Bone marrow (tissue), 2 donors: ENCODE measurements at places on chromosomes 7 and 10.
A peak's percentile ranks its signal among the peaks of the same experiment; 100 is the strongest.

DNA sequence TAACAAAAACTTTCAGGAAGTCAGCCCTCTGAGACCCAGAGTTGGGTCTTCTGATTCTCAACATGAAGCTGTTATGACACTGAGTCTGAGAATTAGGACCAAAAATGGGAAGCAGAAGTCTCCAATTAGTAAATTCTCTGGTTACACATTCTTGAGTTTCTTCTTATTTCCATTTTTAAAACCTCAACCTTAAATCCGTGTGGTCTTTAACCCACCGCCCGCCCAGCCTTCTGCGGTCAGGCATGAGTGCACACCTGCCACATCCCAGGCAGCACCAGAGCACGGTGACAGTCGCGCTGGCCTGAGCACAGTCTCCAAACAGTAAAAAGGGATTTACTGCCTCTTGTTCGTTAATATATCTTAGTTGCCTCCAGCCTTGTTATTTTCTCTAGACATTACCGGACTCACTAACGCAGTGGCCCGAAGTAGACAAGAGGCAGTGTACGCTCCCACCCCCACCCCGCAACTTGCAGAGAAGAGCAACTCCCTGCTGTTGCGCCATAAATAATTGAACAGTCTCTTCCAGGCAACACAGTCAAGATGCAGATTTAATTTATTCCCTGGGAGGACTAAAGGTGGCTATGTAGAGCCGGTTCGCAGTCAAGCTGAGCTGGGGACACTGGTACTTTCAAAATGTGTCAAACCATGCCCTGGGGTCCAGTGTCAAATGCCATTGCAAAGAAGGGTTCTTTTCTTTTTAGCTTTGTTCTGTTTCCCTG lies 147.0 kb upstream of the CELF2 start:
- DNase-seq = no peak

DNA sequence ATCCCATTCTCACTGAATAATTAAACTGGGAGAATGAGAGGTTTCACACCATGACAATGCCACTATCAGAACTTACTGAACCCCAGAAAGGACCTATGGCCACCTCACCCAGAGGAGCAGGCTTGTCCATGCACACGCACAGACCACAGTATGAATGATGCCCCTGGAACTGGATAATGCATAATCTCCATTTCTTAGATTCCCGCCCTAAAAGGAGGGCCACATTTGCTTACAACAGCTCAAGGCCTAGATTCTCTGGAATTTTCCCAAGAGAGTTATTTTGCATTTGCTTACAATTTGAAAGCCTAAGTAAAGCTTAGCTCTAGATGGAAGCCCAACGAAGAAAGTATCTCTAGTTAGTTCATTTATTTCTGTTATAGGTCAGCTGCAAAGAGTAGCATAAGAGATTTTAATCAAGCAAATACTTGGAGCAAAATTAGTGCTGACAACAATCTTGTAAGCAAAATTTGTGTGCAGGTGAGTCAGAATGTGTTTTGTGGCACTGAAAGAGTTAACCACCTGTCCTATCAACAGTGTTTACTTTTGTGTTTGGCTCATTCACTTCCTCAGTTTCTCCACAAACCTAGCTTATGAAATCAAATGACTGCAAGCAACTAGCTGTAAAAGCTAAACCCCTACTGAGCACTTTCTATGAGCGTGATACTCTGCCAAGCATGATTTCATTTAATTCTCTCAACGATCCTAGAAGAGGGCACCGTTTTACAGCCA lies 32.1 kb downstream of the ELMO1 start:
- DNase-seq = no peak

DNA sequence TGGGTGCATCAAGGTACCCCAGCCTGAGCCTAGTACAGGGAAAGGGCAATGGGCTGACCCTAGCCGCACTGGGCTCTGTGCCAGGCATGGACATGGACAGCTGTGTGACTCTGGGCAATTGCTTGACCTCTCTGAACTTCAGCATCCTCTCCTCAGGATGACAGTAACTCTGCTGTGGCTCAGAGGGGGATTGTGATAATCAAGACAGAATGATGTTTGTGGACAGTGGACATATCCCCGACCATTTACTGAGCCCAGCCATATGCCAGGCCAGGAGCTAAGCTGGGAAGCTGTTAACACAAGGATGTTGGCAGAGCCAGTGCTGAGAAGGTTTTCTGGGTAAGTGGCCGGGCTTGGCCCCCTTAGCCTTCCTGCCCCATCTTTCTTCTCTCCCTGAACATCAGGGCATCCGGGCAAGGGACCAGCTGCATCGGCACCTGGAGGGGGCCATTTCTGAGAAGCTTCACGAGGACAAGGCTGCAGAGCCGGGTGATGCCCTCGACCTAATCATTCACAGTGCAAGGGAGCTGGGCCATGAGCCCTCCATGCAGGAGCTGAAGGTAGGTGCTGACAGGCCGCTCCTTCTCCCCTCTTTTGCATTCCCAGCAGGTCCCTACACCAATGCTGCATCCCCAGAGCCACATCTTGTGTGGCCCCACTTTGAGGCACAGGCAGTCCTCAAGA lies 3.5 kb downstream of the CYP26C1 start:
- DNase-seq = no peak

GRCh38 chr10:30027057-30028005 lies 32.1 kb downstream of the JCAD start:
- peak; percentile 18 for DNase-seq

DNA sequence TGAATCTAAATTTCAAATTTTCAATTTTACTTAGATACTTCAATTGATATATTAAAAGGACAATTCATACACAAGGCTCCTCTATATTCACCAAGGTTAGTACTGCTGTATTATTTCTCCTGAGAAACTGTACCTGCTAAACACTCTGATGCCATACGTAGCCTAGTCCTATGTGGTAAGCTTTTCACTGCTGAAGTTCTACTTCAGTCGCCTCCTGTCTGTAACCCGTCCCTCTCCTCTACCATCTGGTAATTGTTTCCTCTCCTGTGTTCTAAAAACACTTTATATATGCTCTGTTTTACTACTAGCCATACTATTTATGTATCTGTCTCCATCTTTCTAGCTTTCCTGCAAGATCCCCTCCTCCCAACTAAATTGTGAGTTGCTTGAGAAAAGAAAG lies 20.2 kb downstream of the PDZD8 start:
- no peak for DNase-seq

DNA sequence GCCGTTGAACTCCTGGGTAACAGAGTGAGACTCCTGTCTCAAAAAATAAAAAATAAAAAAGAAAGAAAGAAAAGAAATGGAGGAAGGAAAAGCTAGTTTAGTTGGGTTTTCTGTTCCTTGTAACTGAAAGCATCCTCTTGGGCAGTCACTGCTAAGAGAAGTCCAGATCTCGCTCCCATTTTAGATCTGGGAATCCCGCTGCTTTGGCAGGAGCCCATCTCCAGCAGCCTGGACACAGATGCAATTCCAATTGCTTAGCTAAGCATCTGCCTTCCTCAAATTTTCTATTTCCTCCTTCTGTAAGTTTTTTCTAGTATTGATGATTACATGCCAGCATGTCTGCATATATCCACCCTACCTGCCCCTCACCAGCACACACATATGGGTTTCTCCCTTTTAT lies 54.1 kb downstream of the DENND2A start:
- no peak for DNase-seq

- DNase-seq = no peak
Measured at GRCh38 chr7:11104578-11104977, 130.9 kb downstream of the PHF14 start.

DNA sequence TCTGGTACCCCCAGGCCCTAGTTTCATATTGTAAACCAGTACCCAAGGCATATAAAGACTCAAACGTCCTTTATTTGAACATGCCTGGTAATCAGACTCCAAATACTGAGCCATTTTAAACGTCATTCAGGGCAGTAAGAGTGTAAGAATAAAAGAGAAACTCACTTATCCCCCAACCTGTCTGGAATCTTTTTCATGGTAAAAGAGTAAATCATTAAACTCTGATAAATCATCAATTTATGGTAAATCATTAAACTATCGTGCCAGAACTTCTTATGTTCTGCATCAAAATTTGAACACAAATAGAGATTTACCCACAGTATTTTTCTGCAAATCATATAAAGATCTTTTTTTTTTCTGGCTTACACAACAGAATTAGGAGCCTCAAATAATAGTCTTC lies 734.3 kb upstream of the POT1 start:
- no peak for DNase-seq

DNA sequence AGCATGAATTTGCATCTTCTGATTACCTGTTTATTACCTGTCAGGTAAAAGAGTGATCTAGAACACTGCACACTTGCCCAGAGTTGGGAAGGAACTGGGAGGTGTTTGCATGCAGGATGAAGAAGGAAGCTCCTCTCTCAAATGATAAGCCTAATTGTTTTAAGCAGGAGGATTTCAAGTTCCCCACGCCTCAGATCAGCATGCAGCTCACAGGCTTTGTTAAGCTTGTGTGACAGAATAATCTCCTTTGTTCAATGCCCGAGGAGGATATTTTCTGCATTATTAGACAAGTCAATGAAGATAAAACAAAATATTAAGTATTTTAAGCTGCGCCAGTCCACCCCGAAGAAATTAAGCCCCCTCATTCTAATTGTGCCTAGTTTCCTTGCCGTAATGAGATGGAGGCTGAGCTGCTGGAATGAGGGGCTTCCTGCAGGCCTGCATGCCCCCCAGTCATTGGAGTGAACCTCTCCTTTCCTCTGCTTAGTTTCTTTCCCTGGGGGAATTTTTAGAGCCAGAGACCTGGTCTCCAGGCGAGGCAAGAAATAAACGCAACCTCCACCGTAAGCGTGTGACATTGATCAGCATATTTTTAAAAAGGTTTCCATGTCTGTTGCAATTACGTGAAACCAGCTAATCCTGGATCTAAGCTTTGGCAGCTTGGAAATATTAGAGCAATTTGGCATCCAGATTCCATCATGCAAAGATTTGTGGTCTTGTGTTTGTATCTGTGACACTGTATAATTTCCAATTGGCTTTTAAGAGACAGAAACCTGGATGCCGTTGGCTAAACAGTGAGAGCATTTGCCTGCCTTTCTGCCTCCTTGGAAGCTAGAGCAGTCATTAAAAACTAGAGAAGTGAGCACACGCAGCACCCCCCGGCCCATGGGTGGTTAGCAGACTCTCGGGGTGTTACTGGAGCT lies 376.0 kb downstream of the GALNT17 start:
- DNase-seq = no peak

- peak; percentile 1 for DNase-seq
Measured at GRCh38 chr7:112452102-112452888, 2.0 kb downstream of the IFRD1 start.

DNA sequence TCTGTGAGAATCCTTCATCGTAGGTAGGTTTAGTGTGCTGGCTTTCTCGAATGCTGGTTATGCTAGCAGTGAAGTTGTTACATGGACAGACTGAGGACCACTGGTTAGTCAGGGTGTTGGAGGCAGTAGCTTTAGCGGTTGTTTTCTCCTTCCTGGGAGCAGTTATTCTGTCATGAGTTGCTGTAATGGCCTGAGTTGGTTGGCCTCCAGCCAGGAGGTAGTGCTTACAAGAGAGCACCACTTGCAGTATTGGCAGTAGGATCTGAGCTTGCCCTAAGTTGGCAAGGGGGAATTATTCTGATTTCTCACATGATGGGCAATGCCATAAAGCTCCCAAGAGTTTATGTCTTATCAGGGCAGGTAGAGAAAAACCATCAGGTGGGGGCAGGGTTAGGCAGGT lies 58.0 kb downstream of the IPMK start:
- no peak for DNase-seq

- no peak for DNase-seq
Measured at GRCh38 chr10:118457824-118458428, 115.8 kb upstream of the FAM204A start.

DNA sequence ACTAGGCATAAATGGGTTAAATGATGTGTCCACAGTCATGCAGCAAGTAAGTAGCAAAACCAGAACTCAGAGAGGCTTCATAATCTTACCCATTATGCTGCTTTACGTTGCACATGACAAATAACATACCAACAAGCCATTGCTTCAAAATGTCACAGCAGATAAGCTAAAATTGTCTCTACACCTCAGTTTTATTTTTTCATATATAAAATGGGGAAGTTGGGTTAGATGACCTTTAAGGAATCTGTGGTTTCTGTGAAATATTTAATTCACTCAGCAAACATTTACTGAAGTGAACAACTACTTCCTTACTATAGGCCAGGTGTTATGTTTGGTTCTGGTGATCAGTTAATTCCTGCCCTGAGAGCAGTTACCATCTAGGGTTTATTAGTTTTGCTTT lies 2.2 kb upstream of the ASCC1 start:
- no peak for DNase-seq

GRCh38 chr10:110834629-110835301 lies 37.0 kb upstream of the PDCD4 start:
- DNase-seq = no peak

DNA sequence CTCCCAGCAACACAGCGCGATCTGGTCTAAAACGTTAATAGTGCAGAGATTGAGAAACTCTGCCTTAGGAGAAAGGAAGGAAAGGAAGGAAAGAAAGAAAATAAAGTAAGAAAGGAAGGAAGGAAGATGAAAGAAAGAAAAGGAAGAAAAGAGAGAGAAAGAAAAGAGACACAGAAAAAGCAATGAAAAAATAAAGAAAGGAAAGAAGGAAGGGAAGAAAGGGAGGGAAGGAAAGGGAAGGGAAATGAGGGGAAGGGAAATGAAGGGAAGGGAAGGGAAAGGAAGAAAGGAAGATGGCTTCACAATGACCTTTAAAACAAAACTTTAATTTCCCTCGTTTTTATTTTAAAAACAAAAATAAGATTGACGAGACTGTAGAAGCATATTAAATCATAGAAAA lies 173.1 kb downstream of the ITGA8 start:
- no peak for DNase-seq

- DNase-seq = no peak
Measured at GRCh38 chr10:133466683-133467275, 13.0 kb downstream of the SCART1 start.

- no peak for DNase-seq
Measured at GRCh38 chr7:129240119-129240820, 15.4 kb downstream of the AHCYL2 start.

GRCh38 chr7:47568056-47568455 lies 13.9 kb downstream of the TNS3 start:
- no peak for DNase-seq

DNA sequence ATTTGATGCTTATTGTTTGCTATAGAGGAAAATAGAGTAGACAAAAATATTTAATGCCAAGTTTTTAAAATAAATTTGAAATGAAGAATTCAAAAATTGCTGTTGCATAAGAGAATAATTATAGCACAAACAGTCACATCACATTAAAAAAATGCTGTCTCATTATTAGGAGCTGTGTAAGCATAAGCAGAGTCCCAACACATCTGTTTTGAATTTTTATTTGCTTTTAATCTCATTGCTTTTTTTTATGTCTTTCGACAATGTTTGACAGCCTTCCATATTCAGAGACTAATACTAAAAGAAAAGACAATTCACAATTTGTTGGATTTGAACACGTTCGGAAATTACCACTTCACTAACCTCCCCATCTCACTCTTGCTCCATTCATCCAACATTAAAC lies 143.5 kb downstream of the TFPI2 start:
- DNase-seq = no peak

GRCh38 chr10:71345694-71346093 lies 26.6 kb downstream of the SLC29A3 start:
- DNase-seq = no peak
